ENCODE measurements at places on chromosomes 13 and 19.

DNA sequence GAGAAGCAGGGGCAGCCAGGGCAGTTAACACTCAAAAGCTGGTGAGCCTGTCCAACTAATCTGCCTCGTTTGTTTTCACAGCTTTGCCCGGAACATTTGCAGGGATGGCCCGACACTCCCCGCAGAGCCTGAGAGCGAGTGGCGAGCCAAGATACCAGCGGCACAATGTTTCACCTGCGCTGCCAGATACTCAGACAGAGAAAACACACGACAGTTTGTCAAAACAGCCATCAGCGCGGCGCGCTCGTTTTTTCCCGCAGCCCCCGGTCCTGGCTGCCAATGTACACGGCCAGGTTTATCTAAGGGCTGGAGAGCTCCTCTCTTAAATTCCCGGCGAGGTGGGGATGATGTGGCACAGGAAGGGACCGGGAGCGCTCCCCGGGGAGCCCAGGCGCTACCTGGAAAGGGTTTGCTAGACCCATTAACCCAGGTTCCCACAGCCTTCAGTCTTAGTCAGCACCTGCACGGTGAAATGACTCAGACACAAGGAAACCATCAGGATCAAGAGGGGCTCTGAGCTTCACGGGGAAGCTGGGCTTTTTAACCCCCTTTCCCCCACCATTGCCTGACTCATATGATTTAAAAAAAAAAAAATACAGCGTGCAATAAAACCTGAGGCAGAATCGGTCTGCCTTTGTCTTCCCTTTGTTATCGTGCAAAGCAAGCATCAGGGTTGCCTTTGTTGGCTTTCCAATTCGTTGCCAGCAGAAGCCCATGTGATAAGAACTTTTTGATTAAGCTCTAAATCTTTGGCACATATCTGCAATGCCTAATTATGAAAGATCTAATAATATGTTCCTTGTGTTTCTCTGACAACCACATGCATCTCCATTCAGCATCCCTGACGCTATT, 186.2 kb downstream of the EFNB2 start:
- DNase-seq: no peak

- no peak for DNase-seq
These were observed 61.8 kb downstream of the PEX11G start for GRCh38 chr19:7426986-7427385.

- no peak for DNase-seq
These were observed 50.8 kb downstream of the TSSK6 start for GRCh38 chr19:19464339-19465098.

GRCh38 chr13:107374038-107374437, 806.1 kb upstream of the ARGLU1 start:
- DNase-seq: no peak

GRCh38 chr19:16224293-16225045, 26.8 kb downstream of the AP1M1 start:
- DNase-seq: no peak

DNA sequence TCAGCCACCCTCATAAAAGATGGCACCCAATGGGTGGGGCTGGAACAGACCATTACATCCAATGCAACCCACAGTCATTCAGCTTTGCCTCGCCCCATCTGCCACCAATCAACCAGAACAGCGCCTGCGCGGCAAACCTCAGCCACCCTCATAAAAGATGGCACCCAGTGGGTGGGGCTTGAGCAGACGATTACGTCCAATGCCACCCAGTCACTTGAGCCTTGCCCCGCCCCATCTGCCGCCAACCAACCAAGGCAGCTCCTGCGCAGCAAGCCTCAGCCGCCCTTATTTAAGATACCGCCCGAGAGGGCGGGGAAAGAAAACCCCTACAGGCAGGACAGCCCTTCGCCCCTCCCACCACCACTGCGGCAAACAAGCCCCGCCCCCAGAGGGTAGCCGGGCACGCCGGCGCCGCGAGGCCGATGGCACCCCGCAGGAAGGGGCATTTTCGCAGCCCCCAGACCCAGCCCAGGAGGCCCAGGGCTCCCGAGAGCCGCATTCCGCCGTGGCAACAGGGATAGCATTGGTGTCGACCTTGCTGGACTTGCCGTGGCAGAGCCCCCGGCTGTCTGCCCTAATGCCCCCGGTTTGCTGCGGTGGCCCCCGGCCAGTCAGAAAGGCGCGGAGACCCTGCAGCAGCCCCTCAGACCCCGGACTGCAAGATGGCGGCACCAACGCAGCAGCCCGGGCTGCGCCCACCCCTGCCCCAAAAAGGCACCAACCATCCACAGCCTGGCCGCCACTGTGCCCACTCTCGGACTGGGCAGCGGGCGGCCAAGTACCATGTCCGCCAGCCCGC, 675 bp downstream of the PEG3 start:
- peak; percentile 75 for DNase-seq

DNA sequence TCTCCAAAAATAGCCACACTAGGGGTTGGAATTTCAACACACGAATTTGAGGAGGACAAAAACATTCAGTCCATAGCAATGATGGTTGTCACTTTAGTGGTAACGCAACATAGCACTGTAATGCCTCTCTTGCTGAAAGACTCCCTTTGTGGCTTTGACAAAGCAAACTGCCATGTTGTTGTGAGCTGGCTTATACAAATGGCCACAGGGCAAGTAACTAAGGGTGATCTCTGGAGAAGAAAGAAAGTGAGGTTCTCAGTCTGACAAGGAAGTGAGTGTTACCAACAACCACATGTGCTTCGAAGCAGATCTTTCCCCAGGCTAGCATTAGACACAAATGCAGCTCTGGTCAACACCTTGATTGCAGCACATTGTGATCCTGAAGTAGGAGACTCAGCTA, 79.1 kb upstream of the PCDH17 start:
- no peak for DNase-seq

DNA sequence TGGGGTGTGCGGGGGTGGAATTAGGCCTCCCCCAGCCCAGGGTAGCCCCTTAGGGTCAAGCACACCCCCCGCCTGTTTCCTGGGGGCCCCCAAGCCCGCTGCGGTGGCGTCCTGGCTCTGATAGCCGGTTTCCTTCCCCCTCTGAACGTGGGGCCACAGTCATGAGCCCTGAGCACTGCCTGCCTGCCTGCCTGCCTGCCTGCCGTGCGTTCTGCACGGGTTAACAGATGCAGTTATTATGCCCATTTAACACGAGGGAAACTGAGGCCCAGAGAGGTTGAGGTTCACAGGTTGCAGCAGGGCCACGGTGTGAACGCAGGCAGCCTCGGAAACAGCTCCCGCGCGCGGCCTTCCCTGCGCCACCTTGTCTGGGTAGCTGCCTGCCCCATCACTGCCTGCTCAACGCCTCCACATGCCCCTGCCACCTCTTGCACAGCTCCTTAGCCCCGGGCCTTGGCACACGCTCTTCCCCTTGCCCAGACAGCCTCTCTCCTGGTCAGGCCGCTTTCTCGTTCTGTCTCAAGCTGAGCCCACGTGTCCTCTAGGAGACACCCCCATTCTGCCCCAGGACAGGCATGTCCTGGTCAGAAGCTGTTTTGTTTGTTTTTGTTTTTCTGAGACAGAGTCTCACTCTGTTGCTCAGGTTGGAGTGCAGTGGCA, 1.2 kb upstream of the GAMT start:
- no peak for DNase-seq

DNA sequence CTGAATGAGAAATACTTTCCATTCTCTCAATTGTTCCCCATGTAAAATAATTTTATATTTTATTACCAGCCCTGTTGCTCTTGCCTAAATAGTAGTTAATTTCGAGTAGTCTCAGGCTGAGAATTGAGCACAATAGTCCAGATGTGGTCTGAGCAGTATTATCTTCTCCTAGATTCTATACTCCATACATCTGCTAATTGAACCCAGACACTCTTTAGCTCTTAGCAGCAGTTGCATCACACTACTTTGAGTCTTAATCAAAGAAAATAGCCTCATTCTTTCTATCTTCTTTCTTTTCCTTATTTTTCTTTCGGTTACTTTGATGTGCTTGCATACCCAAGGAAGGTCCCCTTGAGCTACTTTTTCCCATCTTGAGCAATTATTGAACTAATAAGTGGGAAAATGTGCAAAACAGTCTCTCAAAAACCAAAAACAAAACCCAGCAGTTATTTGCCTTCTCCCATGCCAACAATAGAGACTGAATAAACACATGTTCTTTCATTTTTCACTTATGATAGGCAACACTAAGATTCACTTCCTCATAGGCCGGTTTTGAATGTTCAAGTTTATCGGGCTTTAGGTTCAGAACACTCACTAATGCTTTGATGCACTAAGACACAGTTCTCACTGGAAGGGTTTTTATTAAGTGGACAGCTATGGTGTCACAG, 204.5 kb downstream of the POU4F1 start:
- DNase-seq: no peak

- no peak for DNase-seq
These were observed 35.0 kb downstream of the FAM124A start for GRCh38 chr13:51257187-51257586.

DNA sequence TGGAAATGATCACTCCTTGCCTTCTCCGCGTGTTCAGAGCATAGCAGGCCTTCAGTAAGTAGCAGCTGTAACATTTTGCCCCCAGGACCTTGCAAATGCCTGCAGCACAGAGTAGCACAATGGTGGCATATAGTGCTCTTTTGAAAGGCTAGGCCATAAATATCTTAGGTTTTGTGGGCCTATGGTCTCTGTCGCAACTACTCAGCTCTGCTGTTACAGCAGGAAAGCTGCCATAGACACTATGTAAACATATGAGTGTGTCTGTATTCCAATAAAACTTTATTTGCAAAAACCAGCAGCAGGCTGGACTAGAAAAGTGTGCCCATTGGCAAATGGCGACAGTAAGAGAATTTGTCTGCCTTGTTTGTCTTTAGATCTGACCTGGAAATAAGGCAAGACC, 9.4 kb downstream of the ITPKC start:
- no peak for DNase-seq

GRCh38 chr13:68851026-68851425, 1256.6 kb upstream of the ATXN8OS start:
- DNase-seq: no peak

DNA sequence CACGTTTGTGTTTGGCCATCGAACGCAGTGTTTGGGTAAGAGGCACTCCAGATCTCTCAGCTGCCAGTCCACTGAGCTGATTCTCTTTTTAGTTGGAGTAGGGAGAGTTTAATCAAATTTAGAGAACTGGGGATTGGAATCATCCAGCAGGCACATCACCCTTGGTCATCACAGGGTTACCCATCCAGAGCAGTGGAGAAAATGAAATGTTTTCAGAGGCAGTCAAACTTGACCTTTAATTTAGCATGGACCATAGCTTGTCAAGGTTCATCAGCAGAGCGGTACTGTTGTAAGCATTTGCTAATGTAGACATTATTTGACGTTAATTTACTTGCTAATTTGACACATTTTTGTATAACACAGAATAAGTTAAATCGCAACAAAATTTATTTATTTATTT, 18.4 kb upstream of the FRY start:
- DNase-seq: no peak

DNA sequence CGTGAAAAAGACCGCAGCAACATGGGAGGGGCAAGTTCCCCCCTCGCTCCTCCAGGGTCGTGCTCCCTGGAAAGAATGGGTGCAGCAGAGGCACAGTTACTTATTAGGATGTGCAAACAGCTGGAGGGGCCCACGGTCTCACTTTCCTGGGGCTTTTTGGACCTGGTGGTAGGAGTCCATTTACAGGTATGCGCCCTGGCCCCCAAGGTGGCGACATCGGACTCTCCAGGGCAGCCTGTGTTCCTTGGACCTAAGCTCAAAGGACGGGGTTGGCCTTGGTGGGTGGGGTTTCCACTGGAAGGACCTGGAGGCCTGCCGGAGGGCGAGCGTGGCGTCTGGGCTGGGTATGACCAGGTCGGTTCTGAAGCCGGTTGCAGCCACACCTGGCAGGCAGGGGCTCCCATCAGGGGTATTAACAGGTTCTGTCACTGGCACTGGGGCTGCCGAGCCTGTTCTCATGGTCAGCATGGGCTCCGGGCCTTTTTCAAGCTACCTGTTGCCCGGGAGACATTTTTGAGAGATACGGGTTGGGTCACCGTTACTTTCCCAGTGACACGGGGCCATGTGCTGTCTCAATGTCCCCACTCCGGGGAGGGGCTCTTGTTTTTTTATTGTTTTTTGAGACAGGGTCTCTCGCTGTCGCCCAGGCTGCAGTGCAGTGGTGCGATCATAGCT, 5.9 kb downstream of the ZFR2 start:
- DNase-seq: no peak

DNA sequence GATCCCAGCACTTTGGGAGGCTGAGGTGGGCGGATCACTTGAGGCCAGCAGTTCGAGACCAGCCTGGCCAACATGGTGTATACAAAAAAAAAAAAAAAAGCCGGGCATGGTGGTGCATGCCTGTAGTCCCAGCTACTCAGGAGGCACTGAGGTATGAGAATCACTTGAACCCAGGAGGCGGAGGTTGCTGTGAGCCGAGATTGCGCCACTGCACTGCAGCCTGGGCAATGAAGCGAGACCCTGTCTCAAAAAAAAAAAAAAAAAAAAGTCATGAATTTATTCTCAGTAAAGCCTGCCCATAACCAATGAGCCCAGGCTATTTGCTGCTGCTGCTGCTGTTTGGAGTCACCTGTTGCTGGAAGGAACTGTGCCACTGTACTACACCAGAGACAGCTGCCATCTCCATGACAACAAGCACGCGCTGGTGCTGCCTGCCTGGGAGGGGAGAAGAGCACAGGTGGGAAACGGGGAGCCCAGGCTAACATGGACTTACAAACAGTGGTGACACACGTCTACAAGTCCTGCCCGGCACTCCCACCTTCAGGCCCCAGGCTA, 11.3 kb downstream of the ZFR2 start:
- no peak for DNase-seq

GRCh38 chr13:91805605-91806004, 407.2 kb downstream of the GPC5 start:
- no peak for DNase-seq

DNA sequence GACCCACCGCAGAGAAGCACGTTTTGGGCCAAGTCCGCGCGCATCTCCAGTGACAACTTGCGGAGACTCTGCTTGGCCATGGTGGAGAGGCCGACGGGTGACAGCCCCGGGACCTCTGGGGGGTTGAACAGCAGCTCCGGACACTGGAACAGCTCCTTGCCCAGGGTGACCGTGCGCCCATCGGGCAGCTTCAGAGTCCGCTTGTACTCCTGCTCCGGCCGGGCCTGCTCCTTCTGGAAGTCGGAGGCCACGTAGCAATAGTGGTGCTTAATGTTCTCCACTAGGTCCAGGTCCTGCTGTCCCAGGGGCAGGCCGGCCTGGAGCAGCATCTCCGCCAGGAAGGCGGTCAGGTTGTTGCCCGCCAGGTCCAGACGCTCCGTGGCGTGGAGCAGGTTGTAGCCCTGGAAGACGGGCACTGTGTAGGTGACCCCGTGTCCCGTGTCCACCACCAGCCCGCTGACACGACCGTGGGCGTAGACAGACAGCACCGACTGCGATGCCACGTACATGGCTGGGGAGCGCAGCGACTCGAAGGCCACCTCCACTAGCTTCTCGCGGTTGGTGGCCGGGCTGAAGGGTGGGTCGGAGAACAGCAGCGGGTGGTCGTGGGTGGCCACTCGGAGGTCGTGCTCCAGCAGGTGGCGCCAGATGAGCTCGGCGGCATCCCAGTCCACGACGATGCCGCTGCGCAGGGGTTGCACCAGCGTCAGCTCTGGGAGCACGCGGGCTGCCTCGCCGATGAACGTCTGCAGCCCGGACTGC, 743 bp downstream of the ACTL9 start:
- DNase-seq: no peak

All from fibroblast of skin of left biceps (primary cell).